NCI-H2081 (cell line): ENCODE measurements at places on chromosomes 2 and 18.

DNA sequence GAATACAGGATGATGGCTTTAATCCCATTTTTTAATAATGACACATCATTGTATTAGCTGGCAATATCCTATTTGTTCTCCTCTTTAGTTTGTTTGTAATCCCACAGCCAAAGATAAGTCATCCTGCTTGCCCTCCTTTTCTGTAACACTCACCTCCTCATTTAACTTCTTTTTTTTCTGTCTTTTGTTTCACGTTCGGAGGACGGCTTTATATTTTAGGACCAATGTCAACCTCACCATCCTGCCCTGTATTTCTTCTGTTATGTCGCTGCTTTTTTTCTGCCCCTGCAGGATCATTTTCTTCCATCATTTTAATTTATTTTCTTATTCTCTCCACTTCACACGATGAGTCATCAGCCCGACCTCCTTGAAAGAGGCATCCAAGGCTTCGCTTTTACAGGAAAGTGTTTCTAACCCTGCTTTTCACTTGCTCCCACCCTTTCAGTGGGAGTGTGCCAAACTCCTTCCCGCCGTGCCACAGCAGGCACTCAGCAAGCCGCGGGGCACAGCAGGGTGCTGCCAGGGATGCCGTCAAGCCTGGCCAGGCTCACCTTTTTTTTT lies 11.4 kb downstream of the RAB31 start:
- peak; percentile 30 for DNase-seq

- no peak for DNase-seq
These were observed 122.6 kb upstream of the SPRED2 start for GRCh38 chr2:65554765-65555591.

DNA sequence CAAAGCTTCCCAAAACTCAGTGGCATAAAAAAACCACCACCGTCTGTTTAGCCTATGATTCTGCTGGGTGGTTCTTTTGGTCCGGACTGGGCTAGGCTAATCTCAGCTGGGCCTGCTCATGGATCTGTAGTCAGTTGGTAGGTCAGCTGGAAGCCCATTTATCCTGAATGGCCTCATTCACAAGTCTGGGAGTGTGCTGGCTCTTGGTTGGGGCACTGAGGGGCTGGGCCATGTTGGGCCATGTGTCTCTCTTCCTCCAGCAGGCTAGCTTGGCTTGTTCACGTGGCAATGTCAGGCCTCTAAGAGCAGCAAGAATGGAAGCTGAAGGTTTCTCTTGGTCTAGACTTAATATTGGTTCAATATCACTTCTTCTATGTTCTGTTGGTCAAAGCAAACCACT lies 95.7 kb upstream of the HS6ST1 start:
- DNase-seq: no peak

DNA sequence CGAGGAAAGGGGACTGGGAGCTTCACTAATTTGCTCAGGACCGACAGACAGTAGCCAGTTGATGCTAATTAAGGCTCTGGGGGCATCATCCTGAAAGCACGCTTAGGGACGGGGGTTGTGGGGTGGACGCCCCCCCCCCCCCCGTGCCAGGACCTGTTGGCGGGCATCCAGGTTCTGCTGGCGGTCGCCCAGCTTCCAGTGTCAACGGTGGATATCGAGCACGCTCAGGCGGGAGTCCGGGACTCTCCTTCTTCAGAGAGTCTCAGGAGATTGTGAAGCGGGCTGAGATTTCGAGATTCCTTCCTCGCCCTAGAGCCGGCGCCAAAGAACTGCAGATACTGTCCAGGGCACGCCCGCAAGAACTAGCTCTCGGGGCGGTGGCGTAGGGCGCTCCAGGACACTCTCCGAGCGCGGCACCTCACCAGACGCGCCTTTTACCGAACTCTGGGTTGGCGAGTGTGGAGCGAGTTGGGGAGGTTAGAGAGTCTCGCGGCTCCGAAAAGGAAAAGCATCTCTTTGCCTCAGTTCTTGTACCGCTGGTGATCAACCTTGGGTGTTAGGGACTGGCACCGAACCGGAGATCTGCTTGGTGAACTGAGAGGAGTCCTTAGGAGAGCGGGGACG lies 5.6 kb downstream of the RAX start:
- no peak for DNase-seq

- no peak for DNase-seq
These were observed 239.4 kb upstream of the SKOR2 start for GRCh38 chr18:47490882-47491281.

GRCh38 chr2:80186262-80186661 lies 118.3 kb downstream of the LRRTM1 start:
- no peak for DNase-seq

DNA sequence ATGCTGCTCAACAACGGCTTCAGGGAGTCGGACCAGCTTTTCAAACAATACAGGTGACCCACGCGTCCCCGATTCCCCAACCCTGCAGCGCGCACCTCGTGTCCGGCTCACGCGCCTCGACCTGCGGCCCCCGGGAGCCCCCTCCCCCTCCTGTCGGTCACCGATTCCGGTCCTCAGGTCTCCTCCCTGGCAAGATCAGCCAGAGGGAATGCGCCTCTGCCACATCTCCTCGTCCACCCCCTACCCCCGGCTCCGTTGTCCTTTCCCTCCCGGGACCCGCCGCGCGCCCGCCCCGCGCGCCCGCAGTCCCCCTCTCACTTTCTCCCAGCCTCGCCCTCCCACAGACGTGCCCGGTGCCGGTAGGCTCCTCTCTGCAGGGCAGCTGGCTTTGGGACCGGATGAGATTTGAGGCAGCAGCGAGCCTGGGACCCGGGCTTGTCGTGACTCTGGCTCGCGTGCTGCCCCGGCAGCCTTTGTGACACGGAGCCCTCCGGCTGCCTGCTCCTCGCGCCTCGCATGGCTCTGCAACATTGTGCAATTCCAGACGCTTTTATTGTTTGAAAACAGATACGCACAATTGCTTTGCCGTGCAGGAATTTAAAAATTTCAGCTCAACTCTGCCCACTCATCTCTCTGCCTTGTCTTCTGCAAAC lies 558 bp downstream of the TTC39C start:
- peak; percentile 28 for DNase-seq

DNA sequence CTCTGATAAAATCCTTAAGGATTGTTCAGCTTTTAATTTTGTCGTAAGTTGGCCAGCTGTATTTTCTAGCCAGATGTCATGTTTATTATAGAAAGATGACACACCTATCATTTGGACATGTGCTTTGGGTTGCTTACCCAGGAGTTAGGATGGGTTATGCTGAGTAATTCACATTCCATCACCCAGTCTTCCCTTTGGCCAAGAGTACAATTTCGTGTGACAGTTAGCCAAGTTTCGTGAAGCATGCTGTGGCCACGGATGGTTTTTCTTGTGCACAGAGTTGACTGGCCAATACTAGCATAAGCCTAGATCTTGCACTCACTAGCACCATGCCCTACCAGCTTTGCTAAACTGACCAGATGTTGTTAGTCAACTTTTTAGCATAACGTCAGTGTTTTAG lies 5.8 kb downstream of the MAPRE3 start:
- no peak for DNase-seq

DNA sequence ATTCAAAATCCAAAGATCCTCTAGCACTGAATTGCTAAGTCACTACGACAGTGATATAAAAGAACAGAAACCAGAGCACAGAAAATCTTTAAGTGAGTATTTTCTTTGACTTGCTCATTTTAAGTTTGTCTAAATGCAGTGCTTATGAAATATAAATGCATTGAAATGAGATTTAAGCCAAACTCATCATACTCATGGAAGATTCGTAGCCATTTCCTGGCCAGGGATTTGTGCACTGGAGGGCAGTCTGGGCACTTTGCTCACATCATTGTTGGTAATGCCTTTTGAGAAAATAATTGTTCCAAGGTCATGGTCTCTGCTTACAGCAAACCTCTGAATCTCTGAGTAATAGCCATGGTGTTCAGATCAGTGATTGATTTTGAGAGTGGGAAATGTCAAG lies 307.7 kb downstream of the ARHGAP15 start:
- no peak for DNase-seq

DNA sequence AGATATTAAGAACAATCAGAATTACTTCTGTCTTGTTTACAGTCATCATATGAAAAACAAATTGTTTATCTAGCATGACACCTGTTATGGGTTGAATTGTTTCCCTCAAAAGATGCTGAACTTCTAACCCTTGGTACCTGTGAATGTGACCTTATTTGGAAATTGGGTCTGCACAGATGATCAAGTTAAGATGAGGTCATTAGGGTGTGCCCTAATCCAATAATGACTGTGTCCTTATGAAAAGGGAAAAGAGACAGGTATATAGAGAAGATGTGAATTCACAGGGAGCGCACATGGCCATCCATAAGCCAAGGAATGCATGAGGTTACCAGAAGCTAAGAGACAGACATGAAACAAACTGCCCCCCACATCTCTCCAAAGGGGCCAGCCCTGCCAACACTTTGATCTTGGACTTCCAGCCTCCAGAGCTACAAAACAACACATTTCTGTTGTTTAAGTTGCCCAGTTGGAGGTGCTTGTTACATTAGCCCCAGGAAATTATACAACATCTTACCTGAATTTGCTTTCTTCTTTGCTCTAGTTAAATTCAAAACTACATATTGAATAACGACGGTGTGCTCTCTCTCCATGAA lies 2.3 kb upstream of the HPCAL1 start:
- no peak for DNase-seq

DNA sequence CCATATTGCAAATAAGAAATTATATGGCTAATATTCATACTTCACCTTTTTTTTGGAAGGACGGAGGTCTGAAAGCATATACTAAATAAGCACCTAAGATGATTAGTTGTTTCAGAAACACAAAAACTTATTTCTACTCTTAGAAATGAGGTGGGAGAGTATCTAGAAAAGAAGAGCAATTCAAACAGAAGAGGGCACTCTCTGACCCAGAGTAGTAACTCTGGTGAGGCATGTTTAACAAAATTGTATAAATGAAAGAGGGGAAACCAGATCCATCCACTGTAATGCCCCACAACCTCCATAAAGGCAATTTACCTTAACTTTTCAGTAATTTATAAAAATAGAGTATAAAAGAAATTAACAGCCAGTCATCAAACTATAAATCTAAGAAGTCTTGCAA lies 669.6 kb upstream of the VRK2 start:
- no peak for DNase-seq

DNA sequence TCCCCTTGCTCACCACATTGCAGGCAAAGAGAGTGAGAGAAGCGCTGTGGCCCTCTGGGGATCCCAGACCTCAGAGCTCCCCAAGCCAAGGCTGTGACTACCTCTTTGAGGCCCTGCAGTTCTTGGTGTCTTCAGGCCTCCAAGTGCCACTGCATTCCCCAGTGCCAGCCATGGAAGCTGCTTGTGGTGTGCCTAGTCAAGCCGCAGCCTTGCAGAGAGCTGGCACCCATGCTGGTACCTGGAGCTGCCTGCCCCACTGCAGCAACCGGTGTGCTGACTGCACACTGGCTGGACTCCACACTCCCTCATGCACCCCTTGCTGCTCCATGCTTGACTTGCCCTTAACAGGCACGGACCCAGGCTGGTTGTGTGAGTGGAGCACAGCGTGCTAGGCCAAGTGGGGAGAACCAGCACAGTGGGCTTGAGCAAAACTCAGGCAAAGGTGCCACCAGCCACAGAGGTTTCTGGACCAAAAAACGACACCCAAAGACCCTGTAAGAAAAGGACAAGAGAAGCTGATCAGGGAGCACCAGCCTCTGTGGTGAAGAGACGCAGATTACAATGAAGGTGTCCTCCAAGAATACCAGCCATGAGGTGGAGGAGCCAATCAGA lies 113.5 kb upstream of the TMEM18 start:
- DNase-seq: no peak

- no peak for DNase-seq
These were observed 96.0 kb upstream of the FHL2 start for GRCh38 chr2:105494683-105495425.

GRCh38 chr18:80172056-80172455 lies 63.0 kb downstream of the ADNP2 start:
- no peak for DNase-seq

GRCh38 chr2:7432436-7432835 lies 515.2 kb downstream of the RNF144A start:
- DNase-seq: no peak

- DNase-seq: no peak
These were observed 88.1 kb upstream of the ZEB2 start for GRCh38 chr2:144607891-144608521.

- DNase-seq: no peak
These were observed 545.3 kb downstream of the TSN start for GRCh38 chr2:122300758-122301157.

DNA sequence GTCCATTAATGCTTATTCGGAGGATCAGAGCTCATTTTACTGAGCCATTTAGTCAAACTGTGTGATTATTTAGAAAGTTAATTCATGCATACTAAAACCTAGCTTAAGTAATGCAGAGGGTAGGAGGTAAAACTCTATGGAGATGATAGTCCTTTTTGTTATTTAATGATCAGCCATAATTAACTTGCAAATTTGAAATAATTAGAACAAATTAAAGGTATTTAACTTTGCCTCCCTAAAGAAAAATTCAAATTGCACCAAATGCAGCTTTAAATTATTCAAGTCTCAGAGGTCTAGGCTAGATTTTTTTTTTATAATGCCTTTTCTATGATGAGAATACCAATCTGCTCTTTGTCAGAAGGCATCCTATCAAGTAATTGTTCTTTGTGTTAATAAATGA lies 310.9 kb downstream of the KIAA1328 start:
- DNase-seq: no peak

DNA sequence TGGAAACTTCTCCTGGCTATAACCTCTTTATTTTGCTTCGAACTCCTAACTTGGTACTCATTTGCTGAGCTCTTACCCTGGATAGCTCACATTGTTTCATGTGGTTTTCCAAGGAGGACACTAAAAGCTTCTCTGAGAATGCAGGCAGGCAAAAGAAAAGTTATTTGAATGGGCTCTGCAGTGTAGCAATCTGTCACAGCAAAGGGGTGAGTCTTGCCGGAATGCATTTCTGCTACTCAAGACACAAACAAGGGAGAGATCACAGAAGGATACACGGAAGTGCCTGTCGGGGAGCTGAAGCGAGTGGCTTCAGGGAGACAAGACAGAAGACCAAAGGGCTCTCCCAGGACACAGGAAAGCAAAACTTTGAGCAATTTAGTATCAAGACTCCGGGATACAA lies 265.4 kb downstream of the SS18 start:
- DNase-seq: no peak

DNA sequence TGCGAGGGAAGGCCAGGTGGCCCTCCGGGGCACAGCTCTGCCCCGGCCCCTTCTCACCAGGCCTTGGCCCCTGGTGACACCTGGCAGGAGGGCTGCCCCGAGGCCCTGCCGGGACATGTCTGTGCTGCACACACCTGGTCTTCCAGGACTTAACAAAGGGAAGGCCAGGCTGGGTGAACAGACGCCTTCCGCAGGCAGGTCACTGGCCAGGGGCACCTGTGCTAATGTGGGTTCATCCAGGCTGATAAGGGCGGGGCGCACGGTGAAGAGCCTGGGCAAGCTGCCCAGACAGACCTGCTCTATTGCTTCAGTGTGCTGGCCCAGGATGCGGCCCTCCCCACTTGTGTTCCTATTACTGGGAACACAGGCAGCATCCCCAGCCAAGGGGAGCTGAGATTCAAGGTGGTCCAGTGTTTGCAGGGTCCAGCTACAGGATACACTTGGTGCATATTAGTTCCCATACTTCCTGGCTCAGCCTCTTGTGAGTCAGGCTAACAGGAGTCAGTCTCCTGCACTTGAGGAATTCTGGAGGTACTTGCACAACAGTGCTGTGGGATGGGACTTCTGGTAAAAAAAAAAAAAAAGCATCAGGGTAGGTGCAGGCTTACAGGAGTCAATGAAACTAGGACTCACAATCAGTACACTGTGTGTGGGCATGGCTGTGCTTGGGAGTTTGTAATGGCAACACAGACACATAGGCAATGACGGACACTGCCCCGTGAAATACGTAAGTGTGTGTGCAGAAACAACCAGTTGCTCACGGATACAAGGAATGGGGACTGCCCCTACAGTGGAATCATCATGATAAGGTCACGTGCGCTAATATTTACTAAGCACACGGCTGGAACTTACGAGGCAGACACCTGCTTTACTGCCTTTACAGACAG lies 261.4 kb downstream of the TWIST2 start:
- peak; percentile 39 for DNase-seq
